ENCODE measurements at places on chromosomes 12 and 14.
A peak's percentile ranks its signal among the peaks of the same experiment; 100 is the strongest.

GRCh38 chr14:101476258-101476915 is 84.9 kb upstream of the DIO3 start:
- no peak for DNase-seq

DNA sequence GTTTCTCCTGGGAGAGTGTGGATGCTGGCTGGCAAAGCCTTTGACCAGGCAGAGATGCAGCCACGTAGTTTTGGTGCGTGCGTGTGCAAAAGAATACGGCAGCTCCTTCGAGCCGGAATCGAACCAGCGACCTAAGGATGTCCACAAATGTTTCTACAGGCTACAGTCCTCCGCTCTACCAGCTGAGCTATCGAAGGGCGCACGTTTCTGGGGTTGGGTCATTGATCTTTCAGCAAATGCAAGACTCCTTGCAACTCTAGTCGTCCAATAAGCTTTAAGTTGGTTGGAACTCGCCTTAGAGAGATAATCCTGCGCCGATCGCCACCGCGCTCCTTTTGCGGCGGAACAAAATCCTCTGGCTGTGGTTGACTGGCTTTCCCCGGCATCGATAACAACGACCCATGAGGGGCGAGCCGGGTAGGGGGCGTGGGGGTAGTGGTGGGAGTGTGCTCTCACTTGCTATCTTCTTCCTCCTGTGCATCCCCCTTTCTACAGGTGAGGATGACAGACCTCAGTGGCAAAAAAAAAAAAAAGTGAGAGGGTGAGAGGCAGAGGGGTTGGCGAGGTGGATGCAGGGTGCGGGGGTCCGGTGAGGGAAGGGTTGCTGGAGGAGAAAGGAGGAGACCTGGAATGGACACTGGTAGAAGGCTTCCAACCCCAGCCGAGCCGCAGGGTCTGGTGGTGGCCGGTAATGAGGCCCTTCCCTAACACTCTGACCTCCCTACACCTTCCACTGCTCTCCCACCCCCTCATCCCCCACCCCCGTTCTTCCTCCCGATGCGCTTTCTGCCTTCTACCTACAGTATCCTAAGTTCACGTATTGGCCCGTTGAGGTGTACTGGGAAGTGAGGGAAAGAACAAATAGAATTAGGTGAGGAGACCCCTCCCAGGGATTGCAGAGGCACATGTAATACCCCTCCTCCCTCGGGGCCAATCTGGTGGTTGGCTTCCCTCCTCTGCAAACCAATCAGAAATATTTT is 11.8 kb upstream of the OR6S1 start:
- DNase-seq, result no peak

- DNase-seq, result peak; percentile 49
Observed at GRCh38 chr12:119989361-119989730, 310 bp downstream of the BICDL1 start.

DNA sequence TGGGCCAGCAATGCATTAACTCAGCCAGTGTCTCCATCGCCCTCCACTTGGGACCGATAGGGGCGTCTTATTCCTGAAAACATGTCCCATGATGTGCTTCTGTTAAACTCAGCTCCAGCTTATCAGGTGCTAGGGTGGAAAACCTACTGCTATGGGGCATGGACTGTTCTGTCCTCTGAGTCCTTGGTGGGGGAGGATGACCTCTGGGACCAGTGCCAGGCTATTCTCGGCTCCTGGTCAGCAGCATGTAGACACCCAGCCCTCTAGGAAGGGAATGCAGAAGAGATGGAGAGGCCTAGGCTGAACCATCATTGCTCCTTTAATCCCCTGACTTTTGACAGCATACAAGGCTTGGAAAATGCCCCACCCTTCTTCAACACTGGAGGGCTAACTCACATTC is 486.2 kb downstream of the MED13L start:
- DNase-seq, result no peak

DNA sequence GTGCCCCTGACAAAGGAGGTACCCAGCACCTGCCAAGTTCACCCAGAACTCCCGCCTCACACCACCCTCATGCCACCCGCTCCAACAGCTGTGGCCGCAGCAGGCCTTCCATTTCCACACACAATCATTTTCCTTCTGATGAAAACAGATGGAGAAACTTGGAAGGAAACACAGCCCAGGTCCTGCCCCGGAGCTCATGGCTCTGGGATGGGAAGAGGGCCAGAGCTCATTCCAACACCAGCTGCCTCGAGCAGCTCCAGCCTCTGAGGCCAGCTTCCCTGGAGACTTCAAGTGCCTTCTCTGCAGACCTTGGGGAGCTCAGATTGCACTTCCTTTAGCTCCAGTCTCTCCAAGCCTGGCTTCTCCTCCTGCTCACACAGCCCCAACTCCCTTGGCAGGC is 55.1 kb upstream of the CMKLR1 start:
- no peak for DNase-seq

DNA sequence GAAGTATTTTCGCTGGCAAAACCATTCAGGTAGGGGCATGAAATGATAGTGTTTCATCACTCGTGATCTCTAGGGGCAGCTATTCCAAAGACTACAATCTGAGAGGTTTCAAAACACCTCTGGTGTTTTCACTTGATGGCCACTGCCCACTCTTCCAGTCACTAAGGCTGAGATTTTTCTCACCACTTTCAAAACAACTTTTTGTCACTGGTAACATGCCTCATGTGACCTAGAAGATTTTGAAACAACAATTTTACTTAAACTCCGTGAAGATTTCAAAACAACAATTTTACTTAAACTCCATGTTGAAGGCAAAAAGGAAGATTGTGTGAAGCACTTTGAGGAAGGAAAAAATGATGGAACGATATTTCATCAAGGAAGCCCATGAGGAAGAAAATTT is 1.2 kb upstream of the IRAK3 start:
- no peak for DNase-seq

GRCh38 chr14:64955297-64955696 is 12.8 kb upstream of the GPX2 start:
- no peak for DNase-seq

DNA sequence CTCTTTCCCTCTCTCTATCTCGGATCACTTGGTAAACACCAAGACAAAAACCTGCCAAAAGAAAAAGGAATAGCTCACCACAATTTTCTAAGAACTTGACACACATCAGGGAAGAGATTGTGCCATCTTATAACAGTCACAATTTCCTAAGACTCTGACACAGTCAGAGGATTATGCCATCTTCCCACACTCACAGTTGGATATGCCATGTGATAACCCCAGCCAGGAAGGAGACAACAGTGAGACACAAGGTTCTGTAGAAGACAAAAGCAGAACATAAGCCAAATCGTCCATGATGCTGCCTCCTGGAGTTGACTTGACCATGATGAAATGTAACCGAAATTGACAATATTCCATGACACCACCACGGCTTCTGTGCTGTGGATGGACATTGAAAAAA is 2.8 kb upstream of the CLEC9A start:
- DNase-seq, result no peak

DNA sequence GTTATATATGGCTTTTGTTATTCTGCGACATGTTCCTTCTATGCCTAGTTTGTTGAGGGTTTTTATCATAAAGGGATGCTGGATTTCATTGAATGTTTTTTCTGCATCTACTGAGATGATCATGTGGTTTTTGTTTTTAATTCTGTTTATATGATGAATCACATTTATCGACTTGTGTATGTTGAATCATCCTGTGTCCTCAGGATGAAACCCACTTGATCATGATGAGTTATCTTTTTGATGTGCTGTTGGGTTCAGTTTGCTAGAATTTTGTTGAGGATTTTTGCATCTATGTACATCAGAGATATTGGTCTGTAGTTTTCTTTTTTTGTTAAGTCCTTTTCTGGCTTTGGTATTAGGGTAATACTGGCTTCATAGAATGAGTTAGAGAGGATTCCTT is 291.2 kb downstream of the AKAP6 start:
- no peak for DNase-seq

GRCh38 chr12:34294671-34295365 is 272.5 kb downstream of the ALG10 start:
- no peak for DNase-seq

GRCh38 chr14:65054471-65055085 is 47.7 kb downstream of the MAX start:
- no peak for DNase-seq

GRCh38 chr14:88270776-88271175 is 52.3 kb downstream of the KCNK10 start:
- no peak for DNase-seq

DNA sequence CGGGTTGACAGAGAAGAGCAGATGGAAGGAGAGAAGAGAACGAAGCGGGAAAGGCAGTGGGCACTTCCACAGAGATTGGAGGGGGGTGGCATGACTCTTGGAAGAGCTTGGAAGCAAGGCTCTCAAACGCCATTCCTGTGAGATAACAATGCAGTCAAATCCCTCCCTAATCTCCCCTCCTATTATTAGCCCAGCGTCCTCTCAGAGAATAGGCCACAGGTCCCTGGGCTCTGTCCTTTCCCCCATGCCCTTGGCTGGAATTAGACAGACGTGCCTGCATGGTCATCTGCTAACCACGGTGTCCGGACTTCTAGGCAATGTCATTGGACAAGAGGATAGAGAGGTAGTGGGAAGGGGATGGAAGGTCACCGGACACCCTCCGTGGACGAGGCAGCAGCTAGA is 8.0 kb upstream of the MYH7 start:
- no peak for DNase-seq

DNA sequence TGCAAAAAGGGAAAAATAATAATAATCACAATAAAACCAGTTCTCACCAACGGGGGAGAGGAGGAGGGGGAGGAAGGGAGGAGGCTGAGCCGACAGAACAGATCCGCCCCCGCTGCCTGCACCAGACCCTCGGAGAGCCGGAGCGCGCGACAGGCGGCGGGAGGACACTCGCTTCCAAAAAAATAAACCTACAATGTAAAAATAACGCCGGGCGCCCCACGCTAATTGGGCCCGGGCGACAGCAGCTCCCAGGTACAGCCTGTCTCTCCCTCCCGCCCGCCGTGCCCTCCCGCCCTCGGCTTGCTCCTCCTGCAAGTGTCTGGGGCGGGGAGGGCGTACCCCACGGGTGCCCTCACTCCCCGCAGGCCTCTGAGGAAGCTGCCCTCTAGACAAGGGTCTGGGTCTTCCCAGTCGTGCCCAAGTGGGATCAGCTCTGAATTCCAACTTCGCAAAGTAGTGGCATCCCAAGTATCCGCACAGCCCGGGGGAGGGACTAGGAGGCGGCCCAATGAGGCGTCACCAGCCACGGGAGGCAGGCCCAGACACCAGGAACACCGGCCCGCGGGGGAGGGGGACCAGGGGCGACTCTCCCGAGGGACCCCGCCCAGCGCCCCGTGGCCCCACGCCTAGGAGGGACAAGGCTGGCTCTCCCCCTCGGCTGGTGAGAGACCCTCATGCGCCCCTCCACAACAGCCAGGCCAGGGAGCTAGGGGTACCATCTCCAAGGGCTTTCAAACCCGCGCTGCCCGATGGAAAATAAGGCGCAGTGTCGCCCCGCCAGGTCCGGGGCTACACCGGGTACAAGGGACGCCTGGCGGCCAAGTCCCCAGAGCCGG is 1.0 kb downstream of the NCOR2 start:
- peak; percentile 49 for DNase-seq

DNA sequence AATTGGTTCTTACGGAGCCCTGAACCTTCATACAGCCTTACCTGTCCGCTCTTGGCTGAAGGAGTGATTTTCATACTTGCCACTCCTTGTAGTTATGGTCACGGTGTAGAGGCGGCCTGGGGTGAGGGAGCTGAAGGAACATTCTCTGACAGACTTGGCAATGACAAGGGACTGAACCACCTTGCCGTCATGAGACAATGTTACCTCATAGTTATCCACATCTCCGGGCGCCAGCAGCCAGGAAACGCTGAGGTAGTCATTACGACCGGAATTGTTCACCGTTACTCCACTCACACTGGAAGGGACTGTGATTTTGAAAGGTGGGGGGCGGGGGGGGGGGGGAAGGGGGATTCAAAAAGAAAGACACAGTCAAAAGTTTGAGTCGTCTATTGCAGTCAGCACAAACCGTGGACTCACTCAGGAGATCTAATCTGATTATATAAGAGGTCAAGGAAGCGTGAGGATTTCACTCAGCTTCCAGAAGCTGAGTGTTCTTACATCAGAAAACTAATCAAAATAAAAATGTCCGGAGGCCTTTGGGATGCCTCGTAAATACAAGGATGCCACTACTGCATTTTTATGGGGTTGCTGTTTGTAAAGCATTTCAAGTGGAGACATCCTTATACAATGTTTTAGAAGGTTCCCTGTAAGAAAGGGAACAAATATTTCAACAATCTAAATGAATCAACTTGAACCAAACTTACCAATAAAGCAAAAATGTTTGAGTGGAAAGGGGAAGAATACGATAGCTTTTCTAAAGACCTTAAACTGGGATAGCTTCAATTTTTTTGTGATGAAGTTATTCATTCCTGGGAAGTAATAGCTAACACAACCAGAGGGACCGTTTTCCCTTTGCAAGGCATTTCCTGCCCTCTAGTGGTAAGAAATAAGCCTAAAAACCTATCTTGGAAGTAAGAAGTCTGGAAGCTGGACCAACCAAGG is 60.6 kb downstream of the PTPRB start:
- no peak for DNase-seq

DNA sequence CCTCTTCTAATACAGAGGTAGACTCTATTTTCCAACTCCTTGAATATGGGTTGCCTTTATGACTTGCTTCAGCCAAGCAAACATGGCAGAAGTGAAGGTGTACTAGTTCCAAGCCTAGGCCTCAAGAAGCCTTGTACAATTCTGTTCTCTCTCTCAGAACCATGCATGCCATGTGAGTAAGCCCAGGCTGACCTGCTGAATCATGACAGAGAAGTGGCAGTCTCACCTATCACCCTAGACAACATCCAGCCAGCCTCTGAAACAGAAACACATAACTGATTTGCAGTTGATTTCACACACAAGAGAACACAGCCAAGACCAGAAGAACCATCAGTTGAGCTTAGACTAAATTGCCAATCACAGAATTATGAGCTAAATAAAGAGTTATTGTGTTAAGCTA is 157.2 kb downstream of the GARIN6 start:
- no peak for DNase-seq

GRCh38 chr12:15808652-15809051 is 19.5 kb upstream of the EPS8 start:
- DNase-seq, result no peak

DNA sequence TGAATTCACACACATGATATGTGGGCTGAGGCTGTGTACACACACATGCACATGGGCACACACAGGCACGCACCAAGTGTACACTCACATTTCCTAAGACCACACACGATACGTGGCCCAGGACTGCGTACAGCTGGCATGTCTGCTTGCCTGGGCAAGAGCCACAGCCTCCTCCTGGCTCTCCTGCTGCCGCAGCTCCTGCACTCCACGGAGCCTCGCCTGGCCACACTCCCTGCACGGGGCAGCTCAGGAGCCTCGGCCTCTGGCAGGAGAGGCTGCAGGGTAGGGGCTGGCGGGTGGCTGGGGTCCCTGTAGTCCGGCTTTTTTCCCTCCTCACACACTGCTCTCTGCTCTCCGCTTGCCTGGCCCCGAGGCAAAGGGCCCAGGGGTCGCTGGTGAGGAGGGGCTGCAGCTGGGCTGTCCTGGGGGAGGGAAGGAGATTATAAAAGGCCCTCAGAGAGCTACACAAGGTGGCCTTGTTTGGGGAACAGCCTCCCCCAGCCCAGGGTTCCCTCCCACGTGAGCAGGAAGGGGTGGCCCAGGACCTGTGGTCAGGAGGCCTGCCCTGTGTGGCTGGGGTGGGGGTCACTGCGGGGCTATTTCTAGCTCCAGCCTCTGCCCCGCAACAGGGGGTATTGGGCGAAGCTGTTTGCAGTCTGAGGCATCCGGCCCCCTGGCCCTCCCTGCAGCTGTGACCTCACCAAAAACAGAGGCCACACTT is 89.0 kb upstream of the SFSWAP start:
- no peak for DNase-seq

- DNase-seq, result no peak
Observed at GRCh38 chr12:2449586-2449985, 345.2 kb upstream of the FKBP4 start.

GRCh38 chr12:127809275-127809674 is 457.7 kb upstream of the TMEM132C start:
- DNase-seq, result no peak

- no peak for DNase-seq
Observed at GRCh38 chr12:15265875-15266274, 44.7 kb upstream of the RERG start.

All from stimulated activated CD4-positive, alpha-beta T cell treated with anti-CD3 and anti-CD28 coated beads, Interleukin-2, amount 100 ng/mL, for 4 hours (primary cell).